ENCODE measurements at places on chromosomes 7 and 10. TPM values are rescaled to one million over a fixed set of nuclear protein-coding genes. Genes with fewer than 3 reads are reported as not detected.

The ZNF775 gene
- 9.4 TPM for total RNA-seq

The CCL24 gene
- not detected for total RNA-seq

The EPHB4 gene
- total RNA-seq: 191 TPM

The ATG9B gene
- total RNA-seq: 0.10 TPM

The CYP26C1 gene
- total RNA-seq: 1.1 TPM

The PIP gene
- total RNA-seq: not detected

The CYP3A4 gene
- total RNA-seq: not detected

The C7orf57 gene
- total RNA-seq: 0.64 TPM

The TEX47 gene
- total RNA-seq: not detected

The ABCB8 gene
- 24.5 TPM for total RNA-seq

The SUFU gene
- total RNA-seq: 14.0 TPM

The SYT15B gene
- total RNA-seq: not detected

The NUTM2E gene
- total RNA-seq: 0.19 TPM

The C1QL3 gene
- total RNA-seq: 0.35 TPM

The OR2A5 gene
- total RNA-seq: not detected

The CTAGE15 gene
- not detected for total RNA-seq

The HOXA7 gene
- 17.7 TPM for total RNA-seq

The HTRA1 gene
- 210 TPM for total RNA-seq
